ENCODE measurements at places on chromosomes 11 and 22.

GRCh38 chr11:838441-839279 lies 3.7 kb downstream of the POLR2L start:
- DNase-seq = no peak

DNA sequence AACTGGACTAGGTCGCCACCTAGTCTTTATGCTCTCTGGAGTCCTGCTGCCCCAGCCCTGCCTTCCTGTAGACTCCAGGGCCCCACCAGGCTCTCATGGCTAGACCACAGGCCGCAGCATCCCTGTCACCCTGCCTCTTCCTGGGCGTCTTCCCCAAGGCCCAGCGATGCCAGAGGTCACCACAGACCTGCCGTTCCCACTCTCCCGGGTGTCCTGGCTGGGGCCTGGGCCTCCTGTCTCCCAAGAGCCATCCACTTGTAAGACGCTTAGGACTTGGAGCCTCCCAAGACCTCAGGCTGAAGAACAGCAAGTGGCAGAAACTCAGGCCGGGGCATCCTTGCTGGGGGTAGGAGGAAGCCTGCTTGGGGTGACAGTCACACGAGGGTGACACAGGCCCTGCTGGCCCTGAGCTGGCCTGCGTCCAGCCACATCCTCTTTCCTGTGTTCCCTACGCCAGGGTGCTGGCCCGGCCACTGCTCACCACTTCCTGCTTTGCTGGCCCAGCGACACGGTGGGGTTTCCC lies 2.0 kb upstream of the TCIRG1 start:
- peak; percentile 59 for DNase-seq

DNA sequence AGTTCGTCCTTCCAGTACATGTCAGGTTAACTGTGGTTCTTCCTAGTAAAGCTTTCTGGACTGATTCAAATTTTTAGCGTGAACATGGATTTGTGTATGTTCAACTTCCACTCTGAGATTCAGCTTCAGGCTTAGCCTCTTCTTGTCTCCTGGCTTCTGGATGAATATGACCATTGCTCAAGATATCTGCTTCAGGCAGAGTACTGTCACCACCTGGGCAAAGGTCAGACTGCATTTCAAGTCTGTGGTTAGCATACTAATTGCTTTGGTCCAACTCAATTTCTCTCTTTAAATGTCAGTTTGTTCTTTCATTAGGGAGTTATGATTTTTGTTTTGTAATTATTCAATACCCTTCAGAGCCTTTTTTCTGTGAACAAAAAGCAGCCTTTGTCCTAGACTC lies 440.0 kb downstream of the NELL1 start:
- DNase-seq = no peak

DNA sequence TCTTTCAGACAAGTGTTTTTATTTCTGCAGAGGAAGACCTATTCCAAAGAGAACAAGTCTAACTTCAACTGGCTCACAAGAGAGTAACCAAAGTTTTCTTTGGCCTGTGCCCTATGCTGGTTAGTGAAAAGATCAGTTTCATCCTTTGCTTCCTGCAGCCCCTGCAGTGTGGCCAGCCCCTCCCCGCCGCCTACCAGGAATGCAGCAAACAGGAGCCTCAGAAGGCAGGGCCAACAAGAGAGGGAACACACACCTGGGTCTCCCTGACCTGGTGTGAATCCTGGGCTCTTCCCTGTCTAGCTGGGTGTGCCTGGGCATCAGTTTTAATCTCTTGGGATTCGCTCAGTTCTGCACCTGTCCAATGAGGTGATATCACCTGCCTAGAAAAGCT lies 21.5 kb upstream of the SCARF2 start:
- DNase-seq = no peak

GRCh38 chr11:124194293-124195188 lies 11.4 kb downstream of the OR10D3 start:
- DNase-seq = no peak

GRCh38 chr11:74717221-74717969 lies 13.8 kb downstream of the CHRDL2 start:
- DNase-seq = no peak

GRCh38 chr11:110801328-110801727 lies 89.1 kb upstream of the ARHGAP20 start:
- DNase-seq = peak; percentile 13

DNA sequence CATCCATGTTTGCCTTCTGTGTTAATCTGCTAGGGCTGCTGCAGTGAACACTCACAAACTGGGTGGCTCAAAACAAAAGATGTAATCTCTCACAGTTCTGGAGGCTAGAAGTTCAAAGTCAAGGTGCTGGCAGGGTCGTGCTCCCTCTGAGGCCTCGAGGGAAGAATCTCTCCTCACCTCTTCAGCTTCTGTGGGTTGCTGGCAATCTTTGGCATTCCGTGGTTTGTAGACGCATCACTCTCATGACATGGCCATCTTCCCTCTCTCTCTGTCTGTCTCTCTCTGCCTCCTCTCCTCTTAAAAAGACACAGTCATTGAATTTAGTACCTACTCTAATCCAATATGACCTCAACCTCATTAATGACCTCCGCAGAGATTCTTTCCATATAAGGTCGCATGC lies 78.8 kb downstream of the TSPAN18 start:
- DNase-seq = no peak

DNA sequence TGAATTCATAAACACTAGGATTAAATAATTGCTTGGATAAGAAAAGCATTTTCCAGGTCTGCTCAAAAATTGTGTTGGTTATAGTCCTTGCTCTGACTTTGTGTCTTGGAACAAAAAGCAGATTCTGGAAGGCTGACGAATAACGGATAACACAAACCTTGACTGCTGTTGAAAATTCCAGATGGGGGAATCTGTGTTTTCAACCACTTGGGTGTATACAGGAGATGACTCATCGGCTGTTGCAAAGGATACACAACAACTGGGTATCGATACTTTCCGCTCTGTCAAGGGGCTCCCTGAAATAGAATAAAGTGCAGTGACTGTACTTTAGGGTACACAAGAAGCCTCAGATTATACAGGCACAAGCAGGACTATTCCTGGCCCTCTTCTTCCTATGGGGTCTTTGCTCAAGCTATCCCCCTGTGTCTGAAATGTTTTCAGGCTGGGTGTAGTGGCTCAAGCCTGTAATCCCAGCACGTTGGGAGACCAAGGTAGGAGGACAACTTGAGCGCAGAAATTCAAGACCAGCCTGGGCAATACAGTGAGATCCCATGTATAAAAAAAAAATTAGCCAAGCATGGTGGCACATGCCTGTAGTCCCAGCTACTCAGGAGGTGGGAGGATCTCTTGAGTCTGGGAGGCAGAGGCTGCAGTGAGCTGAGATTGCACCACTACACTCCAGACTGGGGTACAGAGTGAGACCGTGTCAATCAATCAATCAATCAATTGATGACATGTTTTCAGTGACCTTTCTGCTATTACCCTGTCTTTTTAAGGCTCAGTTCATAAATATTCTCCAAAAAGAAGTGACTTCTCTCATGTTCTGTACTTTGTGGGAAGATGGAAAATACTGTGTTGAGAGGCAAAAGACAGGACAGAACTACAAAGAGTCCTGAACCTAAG lies 48.6 kb upstream of the UCP3 start:
- no peak for DNase-seq

DNA sequence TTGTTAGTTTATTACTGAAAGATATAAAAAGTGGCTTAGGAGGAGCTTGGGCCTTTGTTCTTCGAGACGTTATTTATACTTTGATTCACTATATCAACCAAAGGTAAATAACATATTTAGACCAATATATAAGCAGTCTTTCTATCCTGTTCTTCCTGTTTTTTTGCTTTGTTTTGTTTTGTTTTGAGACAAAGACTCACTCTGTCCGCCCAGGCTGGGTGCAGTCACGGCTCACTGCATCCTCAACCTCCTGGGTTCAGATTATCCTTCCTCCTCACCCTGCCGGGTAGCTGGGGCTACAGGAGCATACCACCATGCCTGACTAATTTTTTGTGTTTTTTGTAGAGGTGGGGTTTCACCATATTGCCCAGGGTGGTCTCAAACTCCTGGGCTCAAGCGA lies 66.8 kb downstream of the ATM start:
- DNase-seq = no peak

- no peak for DNase-seq
Measured at GRCh38 chr22:36067235-36067558, 38.6 kb upstream of the RBFOX2 start.

DNA sequence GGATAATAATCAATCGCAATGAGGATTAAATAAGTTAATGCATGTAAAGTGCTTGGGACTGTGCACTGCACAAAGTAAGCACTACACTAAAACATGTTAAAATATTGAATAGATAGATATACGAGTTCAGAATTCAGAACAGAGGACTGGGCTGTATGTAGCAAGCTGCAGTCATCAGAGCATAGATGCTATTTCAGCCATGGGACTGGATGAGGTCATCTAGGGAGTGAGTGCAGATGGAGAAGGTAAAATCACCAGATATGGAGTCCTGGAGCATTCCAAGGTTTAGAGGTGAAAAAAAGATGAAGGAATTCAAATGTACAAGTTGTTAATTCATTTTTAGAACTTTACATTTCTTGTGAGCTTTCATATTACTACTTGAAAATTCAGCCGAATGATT lies 347.5 kb upstream of the DDI1 start:
- no peak for DNase-seq

DNA sequence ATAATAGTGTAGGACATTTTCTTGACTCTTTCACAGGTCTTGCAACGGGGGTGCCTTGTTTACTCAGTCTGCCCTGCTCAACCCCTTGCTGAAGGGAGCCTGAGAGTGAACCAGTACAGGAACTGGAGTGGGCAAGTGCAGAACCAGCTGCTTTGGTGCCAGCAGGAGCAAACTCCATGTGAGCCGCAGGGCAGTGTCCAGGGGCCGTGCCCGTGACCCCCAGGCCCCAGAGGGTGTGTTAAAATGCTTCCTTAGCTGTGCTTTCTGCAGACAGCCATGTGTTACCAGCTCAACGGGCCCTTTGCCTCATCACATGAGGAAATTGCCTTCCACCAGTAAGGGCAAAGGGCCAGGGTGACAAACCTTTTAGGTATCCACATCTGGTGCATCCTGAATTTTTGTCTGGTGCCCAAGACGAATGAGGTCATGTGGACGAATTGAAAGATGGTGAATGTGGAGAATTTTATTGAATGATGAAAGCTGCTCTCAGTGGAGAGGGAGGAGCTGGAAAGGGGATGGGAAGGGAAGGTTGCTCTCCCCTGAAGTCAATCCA lies 53.6 kb upstream of the OR5D13 start:
- DNase-seq = no peak

DNA sequence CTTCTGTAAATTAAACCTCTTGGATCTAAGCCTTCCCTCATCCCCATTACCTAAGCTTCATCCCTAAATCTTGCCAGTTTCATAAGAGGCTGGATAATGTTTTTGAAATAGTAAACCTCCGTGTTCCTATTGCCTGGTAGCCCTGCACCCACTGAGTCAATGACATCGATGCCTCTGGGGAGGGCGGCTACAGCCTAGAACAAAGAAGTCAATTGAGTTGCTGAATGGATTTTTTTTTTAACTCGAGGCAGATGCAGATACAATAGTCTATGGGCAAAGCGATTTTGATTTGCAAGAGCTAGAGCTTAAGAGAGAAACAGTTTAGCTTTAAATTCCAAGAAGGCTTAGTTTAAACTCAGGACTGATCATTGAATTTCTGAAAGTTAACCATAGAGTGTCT lies 121.3 kb downstream of the NECTIN1 start:
- no peak for DNase-seq

DNA sequence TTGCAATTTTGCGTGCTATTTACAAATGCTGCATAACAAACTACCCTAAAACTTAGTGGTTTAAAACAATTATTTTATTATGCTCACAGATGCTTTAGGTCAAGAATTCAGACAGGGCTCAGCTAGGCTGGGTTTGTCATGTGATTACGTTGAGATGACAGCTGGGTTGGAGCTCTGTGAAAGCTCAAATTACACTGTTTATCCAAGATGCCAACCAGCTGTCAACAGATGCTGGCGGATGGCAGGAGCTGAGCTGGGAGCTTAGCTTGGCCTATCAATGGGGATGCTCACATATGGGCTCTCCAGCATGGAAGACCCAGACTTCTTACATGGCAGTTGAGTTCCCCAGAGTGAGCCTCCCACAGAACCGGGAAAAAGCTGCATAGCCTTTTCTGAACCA lies 62.7 kb downstream of the STK33 start:
- DNase-seq = no peak

GRCh38 chr22:22838148-22838786 lies 49.3 kb upstream of the IGLL5 start:
- no peak for DNase-seq

DNA sequence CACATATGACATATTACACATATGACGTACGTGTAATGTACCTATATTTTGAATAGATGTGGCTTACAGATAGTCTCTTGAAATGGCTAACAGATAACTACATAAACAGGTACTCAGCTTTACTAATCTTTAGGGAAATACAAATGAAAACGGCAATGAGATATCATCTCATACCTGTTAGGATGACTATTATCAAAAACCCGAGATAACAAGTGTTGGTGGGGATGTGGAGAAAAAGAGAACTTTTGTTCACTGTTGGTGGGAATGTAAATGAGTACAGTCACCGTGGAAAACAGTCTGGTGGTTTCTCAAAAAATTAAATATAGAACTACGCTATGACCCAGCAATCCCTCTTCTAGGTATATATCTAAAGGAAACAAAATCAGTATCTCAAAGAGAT lies 247.6 kb downstream of the ETS1 start:
- DNase-seq = no peak

DNA sequence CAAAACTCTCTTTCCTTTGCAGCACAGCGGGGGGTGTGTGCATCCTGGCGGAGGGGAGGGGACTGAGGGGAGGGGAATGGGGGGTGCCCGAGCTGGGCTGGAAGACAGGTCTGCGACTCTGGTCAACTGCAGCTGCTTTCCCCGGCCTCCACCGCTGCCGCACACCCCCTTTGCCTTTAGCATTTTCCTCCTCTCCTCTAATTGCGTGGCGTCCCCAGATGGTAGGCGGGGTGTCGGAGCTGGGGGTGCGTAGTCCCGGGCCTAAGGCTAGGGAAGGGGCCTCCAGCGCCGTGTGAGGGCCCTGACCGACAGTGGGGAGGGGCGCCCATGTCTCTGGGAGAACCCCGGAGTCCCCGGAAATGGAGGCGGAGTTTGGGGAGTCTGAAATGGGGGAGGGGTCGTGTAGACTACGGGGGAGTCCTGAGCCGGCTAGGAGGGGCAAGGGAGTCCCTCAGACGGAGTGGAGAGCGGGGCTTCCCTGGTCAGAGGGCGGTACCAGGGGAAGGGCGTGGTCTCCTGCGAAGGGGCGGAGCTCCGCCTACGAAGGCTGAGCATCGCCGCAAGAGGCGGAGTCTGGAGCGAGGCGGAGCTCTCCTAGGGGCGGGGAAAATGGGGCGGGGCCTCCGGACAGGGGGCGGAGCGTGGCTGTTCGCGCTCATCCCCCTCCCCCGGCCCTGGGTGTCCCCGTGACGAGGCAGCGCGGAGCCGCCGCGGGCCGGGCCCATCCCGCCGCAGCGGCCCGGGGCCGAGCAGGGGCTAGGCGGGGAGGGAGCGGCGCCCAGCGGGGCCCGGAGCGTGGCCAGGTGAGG lies at the start of gene PELI3:
Gene PELI3, plus strand, starts transcription at position 681 of the 809 bp plus-strand sequence. CDS start 1,224 bp downstream, outside the sequence.
- DNase-seq = peak; percentile 86

- no peak for DNase-seq
Measured at GRCh38 chr22:25069758-25070481, 117.4 kb downstream of the KIAA1671 start.

GRCh38 chr11:1887451-1888346 lies 4.0 kb downstream of the PRR33 start:
- no peak for DNase-seq

GRCh38 chr22:34579519-34579918 lies 486.4 kb upstream of the ISX start:
- no peak for DNase-seq

All from kidney capillary endothelial cell (primary cell).